NCI-H1436 treated with DMSO at 0.1 percent for 48 hours (cell line): ENCODE measurements at places on chromosomes 6 and 20.

- DNase-seq = no peak
These were observed 28.4 kb downstream of the TFEB start for GRCh38 chr6:41706876-41707564.

DNA sequence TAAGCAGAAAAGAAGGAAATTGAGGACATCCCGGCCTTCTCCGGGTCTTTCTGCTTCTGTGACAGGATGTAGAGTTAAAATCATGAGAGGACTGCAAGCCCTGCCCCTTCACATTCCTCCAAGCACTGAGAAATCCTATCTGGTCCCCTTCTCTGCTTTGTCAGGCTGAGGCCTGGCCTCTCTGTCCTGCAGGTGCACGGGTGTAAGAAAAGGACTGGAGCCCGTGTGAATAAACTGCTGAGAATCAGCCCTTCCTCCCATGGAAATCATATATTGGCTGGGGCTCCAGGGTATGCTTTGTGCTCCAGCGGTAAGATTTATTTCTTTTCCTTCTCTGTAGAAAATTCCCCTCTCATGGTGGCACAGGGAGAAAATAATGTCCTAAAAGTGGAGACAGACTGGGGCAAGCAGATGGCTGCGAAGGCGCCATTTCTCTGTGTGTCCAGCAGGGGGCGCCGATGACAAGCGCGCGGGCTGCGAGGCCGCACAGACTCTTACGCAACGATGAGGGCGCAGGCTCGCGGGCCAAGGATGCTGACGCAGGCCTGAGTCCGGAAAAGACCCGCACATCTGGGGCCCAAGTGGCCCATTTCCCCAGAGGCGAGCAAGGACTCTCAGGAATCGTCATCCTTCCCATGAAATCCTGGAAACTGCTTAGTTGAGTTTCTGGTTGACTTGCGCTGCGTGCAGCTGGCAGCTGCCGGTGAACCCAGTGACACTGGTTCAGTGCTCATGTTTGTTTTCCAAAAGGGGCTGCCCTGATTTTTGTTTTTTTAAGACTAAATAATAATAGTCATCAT, 258.6 kb downstream of the ADGB start:
- peak; percentile 29 for DNase-seq

DNA sequence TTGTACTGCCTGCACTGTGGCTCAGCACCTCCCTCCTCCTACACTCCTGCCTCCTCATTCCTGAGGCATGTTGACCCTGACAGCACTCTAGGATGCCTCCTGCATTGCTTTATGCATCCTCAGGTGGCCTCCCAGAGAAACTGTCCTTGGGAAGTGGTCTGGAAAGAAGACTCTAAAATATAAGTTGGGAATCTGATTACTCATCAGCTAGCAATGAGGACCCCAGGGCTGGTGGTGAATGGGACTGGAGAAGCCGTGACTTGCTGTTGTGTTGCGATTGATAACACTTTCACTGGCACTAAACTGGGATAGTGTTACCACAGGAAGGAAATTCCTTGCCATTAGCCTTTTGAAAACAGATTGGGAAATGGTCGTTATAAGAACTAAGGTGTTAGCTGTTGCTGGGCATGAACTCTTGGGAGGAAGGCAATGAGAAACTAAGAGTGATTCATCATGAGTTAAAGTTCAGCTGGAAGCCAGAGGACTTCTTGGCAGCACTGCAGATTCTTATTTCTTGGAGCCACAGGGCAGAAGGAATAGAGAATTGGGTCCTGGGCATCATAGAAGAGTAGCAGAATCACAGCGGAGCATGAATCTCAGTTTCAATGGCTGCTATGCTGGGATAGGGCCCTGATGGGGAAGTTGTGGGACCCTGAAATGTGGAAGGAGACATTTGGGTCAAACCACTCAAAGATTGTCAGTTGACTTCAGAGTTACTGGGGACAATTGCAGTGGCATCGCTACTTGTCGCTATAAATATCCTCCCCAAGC, 10.1 kb upstream of the SIRPD start:
- DNase-seq = no peak

DNA sequence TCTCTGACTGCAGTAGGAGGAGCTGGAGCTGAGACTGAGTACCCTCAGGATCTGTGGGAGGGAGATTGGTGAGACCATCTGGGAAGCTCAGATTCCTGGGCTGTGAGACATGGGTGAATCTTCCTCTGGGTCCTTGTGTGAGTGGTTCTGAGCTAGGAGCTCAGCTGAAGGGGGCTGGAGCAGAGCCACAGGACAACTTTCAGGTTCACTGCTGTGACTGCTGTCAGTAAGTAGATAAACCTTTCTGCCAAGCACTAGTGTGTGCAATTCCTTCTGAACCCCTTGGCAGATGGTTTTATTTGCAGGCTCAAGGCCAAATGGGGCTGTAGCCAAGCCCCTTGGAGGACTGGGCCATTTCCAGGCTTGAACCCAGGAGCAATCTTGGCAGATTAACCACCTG, 49.6 kb upstream of the SNAP91 start:
- DNase-seq = no peak

DNA sequence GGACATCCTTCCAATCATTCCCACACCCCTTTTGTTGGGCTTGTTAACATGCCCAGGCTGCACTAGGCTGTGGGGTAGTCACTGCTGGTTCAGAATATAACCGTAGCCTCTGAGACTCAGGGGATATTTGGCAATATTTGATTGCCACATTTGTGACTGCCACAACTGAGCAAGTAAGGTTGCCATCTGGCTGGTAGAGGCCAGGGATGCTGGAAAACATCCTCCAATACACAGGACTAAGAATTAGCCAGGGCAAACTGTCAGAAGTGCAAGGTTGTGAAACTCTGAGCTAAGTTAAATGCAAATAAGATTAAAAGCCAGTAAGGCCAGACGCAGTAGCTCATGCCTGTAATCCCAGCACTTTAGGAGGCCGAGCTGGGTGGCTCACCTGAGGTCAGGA, 112.0 kb downstream of the ZMYND8 start:
- DNase-seq = no peak

GRCh38 chr20:4025679-4026078, 10.3 kb upstream of the RNF24 start:
- DNase-seq = no peak

DNA sequence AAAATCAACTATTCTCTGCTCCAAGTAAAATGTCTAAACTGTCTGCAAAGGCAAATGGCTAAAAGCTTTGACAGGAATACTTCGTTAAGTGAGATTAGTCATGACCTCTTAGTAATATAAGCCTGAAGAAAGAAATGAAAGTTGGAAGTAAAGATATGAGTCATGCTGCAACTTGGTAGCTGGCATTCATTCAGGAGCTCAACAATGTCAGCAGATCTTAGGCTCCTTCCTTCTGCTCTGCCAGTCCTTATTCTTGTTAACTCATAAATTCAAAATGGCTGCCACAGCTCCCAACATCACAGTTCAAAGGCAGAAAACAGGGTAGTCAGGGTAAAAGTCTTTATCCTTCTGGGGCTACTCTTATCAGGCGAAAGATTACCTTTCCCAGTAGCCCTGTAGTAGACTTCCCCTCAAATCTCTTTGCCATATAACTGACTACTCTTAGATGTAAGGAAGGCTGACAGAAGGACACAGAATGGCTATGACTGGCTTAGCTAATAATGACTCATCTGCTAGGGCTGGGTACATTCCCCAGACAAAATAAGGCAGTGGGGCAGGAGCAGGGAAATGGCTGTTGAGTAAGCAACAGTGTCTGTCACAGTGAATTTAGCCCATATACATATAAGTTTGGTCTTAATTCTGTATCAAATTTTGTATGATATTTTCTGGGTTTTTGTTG, 24.4 kb upstream of the C6orf62 start:
- no peak for DNase-seq

- DNase-seq = no peak
These were observed 45.3 kb downstream of the SLC52A3 start for GRCh38 chr20:722822-723644.

- DNase-seq = no peak
These were observed 466.3 kb upstream of the ID4 start for GRCh38 chr6:19370831-19371230.

DNA sequence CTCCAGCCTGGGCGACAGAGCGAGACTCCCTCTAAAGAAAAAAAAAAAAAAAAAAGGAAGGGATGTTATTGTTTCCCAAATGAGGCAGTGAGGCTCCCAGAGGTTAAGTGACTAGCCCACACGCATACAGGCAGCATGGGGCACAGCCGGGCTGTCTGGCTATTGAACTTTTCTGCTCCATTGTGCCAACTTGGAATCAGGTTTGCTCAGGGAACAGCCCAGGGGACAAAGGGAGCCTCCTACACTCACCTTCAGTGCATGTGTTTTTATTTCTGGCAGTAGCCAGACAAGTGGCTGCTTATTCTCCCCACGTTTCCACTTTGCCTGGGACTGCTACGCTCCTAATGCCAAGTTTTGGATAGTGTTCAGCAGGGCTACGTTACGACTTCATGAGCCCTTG, 10.7 kb downstream of the ETV7 start:
- no peak for DNase-seq

- DNase-seq = no peak
These were observed 9.2 kb downstream of the TUBB2B start for GRCh38 chr6:3218266-3218665.

- no peak for DNase-seq
These were observed 288.4 kb upstream of the SASH1 start for GRCh38 chr6:148054219-148054618.

- DNase-seq = no peak
These were observed 29.7 kb upstream of the FAM50B start for GRCh38 chr6:3819161-3820110.

- no peak for DNase-seq
These were observed 6.6 kb upstream of the SAMHD1 start for GRCh38 chr20:36957875-36958667.

DNA sequence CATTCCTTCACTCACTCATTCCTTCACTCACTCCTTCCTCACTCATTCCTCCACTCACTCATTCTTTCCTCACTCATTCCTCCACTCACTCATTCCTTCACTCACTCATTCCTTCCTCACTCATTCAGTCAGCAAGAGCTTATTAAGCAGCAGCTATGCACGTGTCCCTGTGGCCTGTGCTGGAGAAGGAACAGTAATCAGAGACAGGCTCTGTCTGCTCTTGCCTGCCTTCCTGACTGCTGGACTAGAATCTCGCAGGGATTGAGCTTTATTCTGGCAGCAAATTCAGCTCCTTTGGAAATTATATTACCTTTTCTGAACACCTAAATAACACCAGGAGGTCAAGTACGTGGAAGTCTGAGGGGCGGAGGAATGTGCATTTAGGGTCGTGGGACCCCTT, 138.9 kb upstream of the AGPAT4 start:
- DNase-seq = no peak

DNA sequence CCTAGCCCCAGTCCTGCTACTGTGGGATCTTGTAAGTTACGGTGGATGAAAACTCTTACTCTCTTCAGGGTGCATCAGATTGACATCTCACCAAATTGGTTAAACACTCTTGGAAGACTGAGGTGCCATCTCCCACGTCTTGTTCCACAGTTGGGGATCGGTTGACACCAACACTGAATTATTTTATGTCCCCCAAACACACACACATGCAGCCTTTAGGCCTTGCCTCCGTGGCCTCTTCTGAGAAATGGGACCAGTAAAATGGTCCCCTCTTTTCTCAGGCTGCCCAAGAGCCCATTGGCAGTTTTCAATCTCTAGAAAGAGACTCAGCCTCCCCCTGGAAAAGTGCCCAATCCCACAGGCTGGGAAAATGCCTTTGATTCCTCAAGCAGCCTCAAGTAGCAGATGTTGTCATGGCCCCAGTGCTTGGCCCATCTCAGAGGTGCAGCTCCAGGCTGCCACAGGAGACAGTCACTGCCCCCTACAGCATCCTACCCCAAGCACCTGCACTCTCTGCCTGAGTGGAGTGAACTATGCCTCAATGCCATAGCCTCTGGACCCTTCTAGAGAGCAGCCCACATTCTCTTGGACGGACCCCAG, 163.9 kb downstream of the ANKRD60 start:
- DNase-seq = no peak
